ENCODE measurements at places on chromosomes 2 and 18. TPM values are rescaled to one million over a fixed set of nuclear protein-coding genes. Genes with fewer than 3 reads are reported as not detected.

GRCh38 chr2:108911401-108911800, 77.6 kb downstream of the EDAR start:
- no peak overlapping the region for H3K4me3 ChIP-seq
- no peaks in the 10 kb centered on the region for H3K36me3 ChIP-seq
- no peaks in the 10 kb centered on the region for H3K4me1 ChIP-seq
- H3K27ac ChIP-seq = no peak overlapping the region

Gene RASGRP3
- 66.8 TPM for total RNA-seq

Gene HTR2B
- not detected for total RNA-seq

GRCh38 chr2:144703852-144704708, 184.2 kb upstream of the ZEB2 start:
- H3K36me3 ChIP-seq = no peaks in the 10 kb centered on the region

GRCh38 chr2:7288484-7288883, 371.3 kb downstream of the RNF144A start:
- no peaks in the 10 kb centered on the region for H3K27me3 ChIP-seq
- H3K4me3 ChIP-seq = no peak overlapping the region
- H3K4me1 ChIP-seq = no peaks in the 10 kb centered on the region
- H3K27ac ChIP-seq = no peak overlapping the region

GRCh38 chr2:70984576-70985282, 6.3 kb downstream of the ANKRD53 start:
- H3K4me1 ChIP-seq = peaks cover 8% of the 10 kb centered on the region
- peak; percentile 76 for DNase-seq
- H3K36me3 ChIP-seq = no peaks in the 10 kb centered on the region
- H3K27me3 ChIP-seq = no peaks in the 10 kb centered on the region
- H3K27ac ChIP-seq = no peak overlapping the region

Gene CNDP1
- 0.53 TPM for total RNA-seq

DNA sequence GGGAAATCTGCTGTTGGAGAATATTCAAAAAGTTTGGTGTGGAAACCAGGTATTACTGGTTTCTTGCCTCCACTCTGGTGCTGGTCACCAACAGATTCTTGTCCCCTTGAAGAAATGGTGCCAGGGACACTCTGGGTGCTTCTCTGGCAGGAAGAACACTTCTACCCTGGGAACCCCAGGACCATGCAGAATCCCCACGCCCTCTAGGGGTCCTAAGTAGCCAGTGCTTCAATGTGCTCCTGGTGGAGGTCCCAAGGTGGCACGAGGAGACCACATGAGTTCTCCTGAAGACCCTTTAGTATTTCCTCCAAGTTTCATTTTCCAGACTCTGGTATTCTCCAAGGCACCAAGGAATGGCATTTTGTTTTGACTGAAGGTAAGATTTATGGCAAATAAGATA, 380.6 kb downstream of the TSN start:
- no peak for DNase-seq
- no peaks in the 10 kb centered on the region for H3K36me3 ChIP-seq
- no peak overlapping the region for H3K4me3 ChIP-seq
- no peaks in the 10 kb centered on the region for H3K4me1 ChIP-seq
- H3K27me3 ChIP-seq = no peaks in the 10 kb centered on the region
- H3K27ac ChIP-seq = no peak overlapping the region

GRCh38 chr18:34315591-34316352, 91.1 kb upstream of the NOL4 start:
- no peak overlapping the region for H3K27ac ChIP-seq
- no peaks in the 10 kb centered on the region for H3K36me3 ChIP-seq
- H3K27me3 ChIP-seq = no peaks in the 10 kb centered on the region
- H3K4me3 ChIP-seq = no peak overlapping the region

Gene LYPD6B
- 2.0 TPM for total RNA-seq

Gene PLEKHM3
- total RNA-seq = 23.1 TPM

GRCh38 chr18:59907660-59908059, 7.9 kb downstream of the PMAIP1 start:
- H3K4me1 ChIP-seq = no peaks in the 10 kb centered on the region
- no peak overlapping the region for H3K27ac ChIP-seq
- no peaks in the 10 kb centered on the region for H3K27me3 ChIP-seq
- H3K36me3 ChIP-seq = no peaks in the 10 kb centered on the region

DNA sequence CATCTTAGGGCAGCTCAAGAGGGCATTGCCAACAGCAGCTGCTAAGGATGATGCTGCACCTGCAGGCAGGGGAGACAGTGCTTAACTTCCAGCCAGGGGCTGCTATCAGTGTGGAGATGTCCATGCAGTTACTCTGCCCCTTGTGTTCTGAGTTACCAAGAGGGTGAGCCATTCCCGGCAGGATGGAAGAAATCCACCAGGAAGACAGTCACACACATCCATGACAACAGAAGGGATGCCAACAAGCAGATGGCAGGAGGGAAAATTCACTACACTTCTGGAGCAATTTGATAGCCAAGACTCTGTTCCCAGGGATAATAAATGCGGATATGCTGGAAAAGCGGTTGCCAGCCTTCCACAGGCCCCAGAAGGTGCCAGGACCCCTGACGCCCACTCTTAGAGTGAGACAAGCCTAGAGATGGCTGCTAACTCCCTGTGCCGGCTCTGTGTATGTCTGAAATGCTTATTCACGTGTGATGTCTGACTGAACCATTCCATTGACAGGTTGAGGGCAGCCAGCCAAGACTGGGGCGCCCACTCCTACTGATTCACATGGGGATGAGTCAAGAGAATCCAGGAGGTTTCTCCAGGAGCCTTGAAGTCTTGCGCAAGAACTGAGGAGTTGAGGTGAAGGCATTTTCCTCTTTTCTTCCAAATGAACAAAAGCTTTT, 24.5 kb downstream of the LOXHD1 start:
- H3K36me3 ChIP-seq = no peaks in the 10 kb centered on the region
- no peak for DNase-seq
- H3K27me3 ChIP-seq = no peaks in the 10 kb centered on the region
- H3K4me3 ChIP-seq = no peak overlapping the region
- H3K4me1 ChIP-seq = no peaks in the 10 kb centered on the region

- H3K27ac ChIP-seq = no peak overlapping the region
- H3K36me3 ChIP-seq = no peaks in the 10 kb centered on the region
Measured at GRCh38 chr2:185895828-185896693, 157.5 kb downstream of the FSIP2 start.

GRCh38 chr2:24083567-24084385, 858 bp downstream of the TP53I3 start:
- peaks cover 7% of the 10 kb centered on the region for H3K4me1 ChIP-seq
- H3K27ac ChIP-seq = peak overlapping the region; percentile 80
- H3K27me3 ChIP-seq = no peaks in the 10 kb centered on the region

- H3K4me1 ChIP-seq = no peaks in the 10 kb centered on the region
- no peaks in the 10 kb centered on the region for H3K27me3 ChIP-seq
- no peak overlapping the region for H3K4me3 ChIP-seq
- no peak overlapping the region for H3K27ac ChIP-seq
Measured at GRCh38 chr2:88810017-88810416, 118.5 kb downstream of the RPIA start.

- no peaks in the 10 kb centered on the region for H3K4me1 ChIP-seq
- H3K4me3 ChIP-seq = no peak overlapping the region
- DNase-seq = no peak
- H3K36me3 ChIP-seq = no peaks in the 10 kb centered on the region
Measured at GRCh38 chr2:139064159-139064558, 284.0 kb upstream of the NXPH2 start.

Gene AMER3
- 0.70 TPM for total RNA-seq

DNA sequence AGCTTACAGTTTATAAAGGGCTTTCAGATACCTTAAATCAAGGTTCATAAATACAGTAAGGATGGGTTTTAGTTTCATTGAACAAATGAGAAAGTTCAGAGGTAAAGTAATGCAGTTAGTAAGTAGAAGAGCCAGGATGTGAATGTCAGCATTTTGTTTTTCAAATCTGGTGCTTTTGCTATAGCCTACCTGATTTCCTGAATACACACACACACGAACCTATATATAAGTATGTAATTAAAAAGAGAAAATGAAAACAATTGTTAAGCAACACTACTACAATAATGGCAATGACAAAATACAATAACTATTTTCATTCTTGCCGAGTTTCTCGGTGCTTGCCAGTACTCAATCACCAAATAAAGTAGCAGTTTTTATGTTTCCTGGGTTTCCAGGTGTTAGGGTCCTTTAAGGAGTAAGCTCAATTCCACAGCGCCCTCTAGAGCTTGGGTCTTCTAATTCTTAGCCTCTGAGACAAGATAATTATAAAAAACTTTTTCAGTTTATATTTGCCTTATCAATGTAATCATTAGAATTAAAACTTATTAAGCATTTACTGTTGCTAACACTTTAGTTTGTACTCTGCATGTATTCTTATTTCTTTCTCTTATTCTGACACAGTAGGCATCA, 512.9 kb upstream of the ACVR2A start:
- H3K4me3 ChIP-seq = no peak overlapping the region
- H3K27ac ChIP-seq = no peak overlapping the region
- no peaks in the 10 kb centered on the region for H3K27me3 ChIP-seq
- DNase-seq = no peak
- no peaks in the 10 kb centered on the region for H3K4me1 ChIP-seq

DNA sequence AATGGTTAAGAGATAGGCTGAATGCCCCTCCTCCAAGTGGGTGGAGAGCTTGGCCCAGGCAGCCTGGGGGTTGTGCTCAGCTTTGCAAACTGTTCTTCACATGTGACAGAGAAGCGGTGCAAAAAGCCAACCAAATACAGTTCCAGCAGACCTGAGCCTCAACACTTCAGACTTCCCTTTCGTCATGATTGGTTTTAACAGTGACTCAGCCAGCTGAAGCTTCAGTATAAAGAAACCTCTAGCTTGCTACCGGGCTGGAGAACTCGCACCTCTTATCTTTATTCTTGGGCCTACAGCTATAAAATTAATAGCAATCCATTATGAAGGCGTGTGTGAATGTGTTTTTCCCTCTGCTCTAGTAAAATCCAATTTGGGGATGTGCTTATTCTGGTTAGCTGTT, 20.0 kb downstream of the SETBP1 start:
- no peak overlapping the region for H3K4me3 ChIP-seq
- DNase-seq = no peak
- no peaks in the 10 kb centered on the region for H3K27me3 ChIP-seq
- H3K27ac ChIP-seq = peak overlapping the region; percentile 66
- H3K36me3 ChIP-seq = no peaks in the 10 kb centered on the region

Gene PTPRM
- 61.4 TPM for total RNA-seq

GRCh38 chr2:102111823-102112222, 30.7 kb upstream of the IL1R1 start:
- no peaks in the 10 kb centered on the region for H3K36me3 ChIP-seq
- H3K4me3 ChIP-seq = no peak overlapping the region
- no peaks in the 10 kb centered on the region for H3K4me1 ChIP-seq
- DNase-seq = no peak
- H3K27ac ChIP-seq = no peak overlapping the region

- H3K27ac ChIP-seq = no peak overlapping the region
- H3K27me3 ChIP-seq = no peaks in the 10 kb centered on the region
- no peaks in the 10 kb centered on the region for H3K36me3 ChIP-seq
- DNase-seq = no peak
- H3K4me3 ChIP-seq = no peak overlapping the region
Measured at GRCh38 chr2:183409662-183410061, 285.4 kb downstream of the NUP35 start.

GRCh38 chr2:192153561-192153960, 41.2 kb downstream of the TMEFF2 start:
- no peak overlapping the region for H3K4me3 ChIP-seq
- DNase-seq = no peak
- no peaks in the 10 kb centered on the region for H3K36me3 ChIP-seq
- no peak overlapping the region for H3K27ac ChIP-seq

- H3K36me3 ChIP-seq = no peaks in the 10 kb centered on the region
- peak overlapping the region; percentile 75 for H3K4me3 ChIP-seq
- peaks cover 48% of the 10 kb centered on the region for H3K4me1 ChIP-seq
Measured at GRCh38 chr2:74458938-74459363, 713 bp downstream of the WBP1 start.
